ENCODE measurements at places on chromosomes 11 and 22.

GRCh38 chr22:49451070-49451840 lies 376.4 kb downstream of the BRD1 start:
- no peak for DNase-seq

- no peak for DNase-seq
Observed at GRCh38 chr11:66359662-66360087, 11.9 kb downstream of the SLC29A2 start.

DNA sequence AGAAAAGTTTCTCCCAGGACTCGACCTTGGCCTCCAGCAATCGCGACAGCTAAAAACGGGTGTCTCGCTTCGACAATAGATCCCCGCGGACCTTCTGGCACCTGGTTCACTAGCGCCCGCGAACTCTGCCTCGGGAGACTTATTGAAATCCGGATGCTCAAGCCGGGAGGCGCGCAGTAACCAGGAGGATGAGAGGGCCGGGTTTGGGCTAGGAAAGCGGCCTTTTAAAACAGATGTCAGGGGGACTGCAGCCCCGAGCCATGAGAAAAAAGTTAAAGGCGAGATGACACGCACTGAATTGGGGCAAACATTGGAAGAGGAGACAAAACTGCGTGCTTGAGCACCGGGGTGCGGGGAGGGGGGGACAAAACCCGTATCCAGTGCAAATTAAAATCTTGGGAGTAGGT lies 637 bp upstream of the ZBTB16 start:
- no peak for DNase-seq

- no peak for DNase-seq
Observed at GRCh38 chr11:62430425-62430824, 11.6 kb downstream of the SCGB1A1 start.

- no peak for DNase-seq
Observed at GRCh38 chr11:7964873-7965272, 374 bp downstream of the NLRP10 start.

- peak; percentile 40 for DNase-seq
Observed at GRCh38 chr11:27472398-27473016, at the start of gene LGR4. TSS of gene LGR4 (minus strand) at chr11:27472790. CDS start at chr11:27472302, 488 bp downstream.

DNA sequence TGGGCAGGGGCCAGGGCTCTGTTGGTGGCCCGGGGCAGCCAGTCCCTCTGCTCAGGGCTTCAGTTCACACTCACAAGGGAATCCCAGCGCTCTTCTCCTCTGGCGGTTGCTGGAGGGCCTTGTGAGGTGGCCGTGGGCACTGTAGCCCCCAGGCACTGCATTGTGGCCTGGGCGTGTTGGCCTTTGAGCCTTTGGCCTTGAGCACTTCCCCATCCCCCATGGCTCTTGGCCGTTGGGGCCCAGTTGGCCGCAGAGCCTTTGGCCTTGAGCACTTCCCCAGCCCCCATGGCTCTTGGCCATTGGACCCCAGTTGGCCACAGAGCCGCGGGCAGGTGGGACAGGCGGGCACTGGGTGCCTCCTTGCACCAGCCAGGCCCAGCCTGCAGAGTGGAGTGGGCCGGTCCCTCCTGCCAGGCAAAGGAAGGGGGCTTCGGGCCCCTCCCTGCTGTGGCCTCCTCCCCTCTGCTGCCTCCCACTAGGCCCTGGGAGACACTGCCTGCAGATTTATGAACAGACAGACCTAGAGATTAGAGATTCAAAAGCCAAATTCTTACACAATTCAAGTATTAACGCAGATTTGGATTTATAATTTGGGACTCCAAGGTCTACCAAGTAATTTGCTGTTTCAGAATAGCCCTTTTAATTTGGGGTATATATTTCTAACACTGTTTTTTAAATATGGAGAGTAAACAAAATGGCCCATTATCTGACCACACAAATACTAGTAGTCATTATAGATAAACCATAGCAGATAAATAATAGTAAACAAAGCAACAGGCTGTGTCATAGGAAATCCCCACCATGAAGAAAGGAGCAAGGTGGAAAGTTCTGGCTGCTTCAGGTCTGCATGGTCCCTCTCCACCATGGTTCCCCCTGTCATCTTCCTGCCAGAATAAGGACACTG lies 18.2 kb upstream of the TXNRD2 start:
- no peak for DNase-seq

DNA sequence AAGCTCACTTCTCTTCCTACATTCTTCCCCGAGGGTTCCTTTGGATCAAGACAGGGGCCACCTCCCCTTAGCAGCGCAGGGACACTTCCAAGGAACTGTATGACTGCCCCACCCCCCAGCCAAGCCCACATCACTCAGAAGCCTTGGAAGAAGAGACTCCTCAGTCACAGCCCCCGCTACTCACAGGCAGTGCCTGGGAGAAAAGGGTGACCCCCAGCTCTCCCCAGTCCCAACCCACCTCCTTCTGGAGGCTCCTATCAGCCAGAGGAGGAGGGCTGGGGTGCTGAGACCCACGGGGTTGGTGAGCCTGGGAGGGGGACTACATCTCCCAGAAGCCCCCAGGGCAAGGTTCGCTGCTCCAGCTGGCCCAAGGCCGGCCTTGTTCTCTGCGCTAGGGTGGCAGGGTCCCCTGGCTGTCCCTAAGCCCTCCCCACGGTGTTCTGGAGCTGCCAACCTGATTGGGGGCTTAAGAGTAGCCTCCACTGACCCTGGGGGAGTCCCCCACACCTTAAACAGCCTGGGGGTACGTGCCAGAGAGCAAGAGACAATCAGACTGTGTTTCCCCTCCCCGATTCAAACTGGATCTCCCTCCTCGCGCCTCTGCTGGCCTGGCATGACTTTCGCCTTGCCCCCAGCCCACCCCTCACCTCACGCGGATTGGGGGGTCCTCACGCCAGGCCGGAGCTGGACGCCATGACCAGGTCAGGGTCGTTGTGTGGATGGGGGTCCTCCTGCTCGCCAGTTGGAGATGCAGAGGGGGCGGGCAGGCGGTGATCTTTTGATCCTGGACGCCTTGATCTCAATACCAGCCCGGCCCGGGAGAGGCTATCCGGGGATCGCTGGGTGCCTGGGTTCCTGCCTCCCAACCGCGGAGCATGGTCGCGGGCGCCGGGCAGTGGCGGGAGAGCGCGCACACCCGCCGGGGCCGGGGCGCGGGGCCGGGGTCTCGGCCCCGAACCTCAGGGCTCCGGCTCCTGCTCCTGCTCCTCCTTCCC lies 838 bp downstream of the BCL9L start:
- no peak for DNase-seq

- no peak for DNase-seq
Observed at GRCh38 chr22:35443338-35443737, 43.4 kb downstream of the MCM5 start.

DNA sequence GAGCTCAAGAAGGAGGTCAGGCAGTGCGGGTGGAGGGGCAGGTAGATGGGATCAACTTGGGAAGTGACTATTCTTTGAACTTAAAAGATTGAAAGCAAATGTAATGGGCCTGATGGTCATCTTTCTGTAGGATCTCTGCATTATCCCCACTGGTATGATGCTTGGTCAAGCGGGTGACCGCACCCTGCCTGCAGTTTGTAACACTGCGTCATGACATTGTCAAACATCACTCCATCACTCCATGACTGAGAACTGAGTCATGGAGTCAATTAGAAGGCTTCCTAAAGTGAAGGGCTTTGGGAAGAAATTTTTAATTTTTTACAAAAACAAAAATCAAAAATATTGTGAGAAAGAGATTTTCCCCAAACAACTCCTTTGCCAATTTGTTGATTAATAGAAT lies 62.4 kb upstream of the BMAL1 start:
- DNase-seq, result no peak

DNA sequence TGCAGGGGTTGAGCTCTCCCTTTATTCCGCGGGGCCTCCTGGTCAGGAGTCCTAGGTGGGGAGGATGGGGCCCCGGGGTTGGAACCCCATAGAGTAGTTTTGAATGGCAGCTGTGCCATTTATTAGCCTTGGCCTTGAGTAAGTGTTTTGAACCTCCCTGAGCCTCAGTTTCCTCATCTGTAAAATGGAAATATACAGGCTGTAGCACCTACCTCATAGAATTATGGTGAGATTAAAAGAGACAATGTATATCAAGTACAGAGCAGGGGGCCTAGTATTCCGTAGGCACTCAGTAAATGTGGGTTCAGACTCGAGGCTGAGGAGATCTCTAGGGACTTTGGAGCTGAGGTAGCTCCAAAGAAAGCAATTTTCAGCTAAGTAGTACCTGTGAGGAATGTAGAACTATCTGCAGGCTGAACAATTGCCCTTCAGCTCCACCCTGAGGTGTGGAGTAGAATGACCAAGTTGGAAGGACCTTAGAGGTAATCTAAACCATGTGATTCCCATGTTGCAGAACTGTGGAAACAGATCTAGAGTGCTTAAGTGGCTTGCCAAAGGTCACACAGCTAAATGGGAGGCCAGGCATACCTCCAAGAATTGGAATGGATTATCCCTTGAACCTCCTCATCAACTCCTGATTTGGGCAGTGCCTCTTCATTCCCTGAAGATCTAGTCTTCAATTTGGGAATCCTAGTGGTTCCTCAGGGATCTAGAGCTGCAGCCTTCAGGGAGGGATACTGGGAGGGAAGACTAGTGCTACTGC lies 682 bp downstream of the PGAP2 start:
- no peak for DNase-seq

- DNase-seq, result no peak
Observed at GRCh38 chr11:65493367-65494176, 5.3 kb upstream of the MALAT1 start.

Measured in stimulated activated CD4-positive, alpha-beta T cell treated with anti-CD3 and anti-CD28 coated beads, TNF-alpha, amount 100 ng/mL, for 1 hour (primary cell).